ENCODE measurements at places on chromosomes 7 and 10. TPM values are rescaled to one million over a fixed set of nuclear protein-coding genes. Genes with fewer than 3 reads are reported as not detected.

The DTX2 gene
- total RNA-seq = 27.0 TPM

The PRR15 gene
- 26.6 TPM for total RNA-seq

The SPDYE6 gene
- not detected for total RNA-seq

The DLX5 gene
- total RNA-seq = 0.23 TPM

The WDFY4 gene
- total RNA-seq = not detected

The PALD1 gene
- 0.80 TPM for total RNA-seq

The GPNMB gene
- not detected for total RNA-seq

The GPR158 gene
- total RNA-seq = not detected

The DNAJB9 gene
- total RNA-seq = 24.0 TPM

The SAMD8 gene
- total RNA-seq = 48.6 TPM

The VWDE gene
- 7.7 TPM for total RNA-seq

The SLC39A12 gene
- total RNA-seq = not detected

The ELN gene
- not detected for total RNA-seq

The ANKRD30A gene
- total RNA-seq = 0.12 TPM

The SPDYE2 gene
- total RNA-seq = not detected

The INHBA gene
- total RNA-seq = 55.3 TPM

The RBM33 gene
- total RNA-seq = 31.2 TPM

The TRUB1 gene
- total RNA-seq = 21.7 TPM

The DBF4 gene
- total RNA-seq = 37.5 TPM

The NRCAM gene
- not detected for total RNA-seq

The TMEM236 gene
- not detected for total RNA-seq

The PMPCB gene
- 49.6 TPM for total RNA-seq

The OR2A1 gene
- not detected for total RNA-seq

The AS3MT gene
- 1.7 TPM for total RNA-seq

The CYP26C1 gene
- total RNA-seq = not detected

The KCNMA1 gene
- 143 TPM for total RNA-seq

The TMEM213 gene
- total RNA-seq = not detected

The SYT15 gene
- not detected for total RNA-seq

The GIMAP4 gene
- total RNA-seq = not detected

The CDHR1 gene
- not detected for total RNA-seq

The FAM241B gene
- 37.5 TPM for total RNA-seq

Data from PC-3 (cell line).